ENCODE measurements at places on chromosomes 5 and 9.

DNA sequence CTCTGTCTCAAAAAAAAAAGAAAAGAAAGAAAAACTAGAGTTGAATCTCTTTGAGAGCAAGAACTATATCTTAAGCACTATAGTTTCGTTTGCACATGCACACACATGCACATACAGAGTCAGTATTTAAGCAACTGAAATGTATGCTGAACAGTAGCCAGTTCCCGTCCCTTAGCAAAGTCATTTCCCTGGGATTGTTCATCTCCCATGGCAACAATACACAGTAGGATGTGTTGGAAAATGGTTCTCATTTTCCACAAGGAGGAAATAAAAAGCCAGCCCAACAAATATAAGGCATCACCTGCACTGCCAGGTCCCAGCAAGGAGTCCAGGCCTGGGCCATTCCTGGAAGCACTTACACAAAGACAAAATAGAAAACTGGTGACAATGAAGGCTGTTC lies 4.2 kb upstream of the ZNF346 start:
- DNase-seq: no peak

DNA sequence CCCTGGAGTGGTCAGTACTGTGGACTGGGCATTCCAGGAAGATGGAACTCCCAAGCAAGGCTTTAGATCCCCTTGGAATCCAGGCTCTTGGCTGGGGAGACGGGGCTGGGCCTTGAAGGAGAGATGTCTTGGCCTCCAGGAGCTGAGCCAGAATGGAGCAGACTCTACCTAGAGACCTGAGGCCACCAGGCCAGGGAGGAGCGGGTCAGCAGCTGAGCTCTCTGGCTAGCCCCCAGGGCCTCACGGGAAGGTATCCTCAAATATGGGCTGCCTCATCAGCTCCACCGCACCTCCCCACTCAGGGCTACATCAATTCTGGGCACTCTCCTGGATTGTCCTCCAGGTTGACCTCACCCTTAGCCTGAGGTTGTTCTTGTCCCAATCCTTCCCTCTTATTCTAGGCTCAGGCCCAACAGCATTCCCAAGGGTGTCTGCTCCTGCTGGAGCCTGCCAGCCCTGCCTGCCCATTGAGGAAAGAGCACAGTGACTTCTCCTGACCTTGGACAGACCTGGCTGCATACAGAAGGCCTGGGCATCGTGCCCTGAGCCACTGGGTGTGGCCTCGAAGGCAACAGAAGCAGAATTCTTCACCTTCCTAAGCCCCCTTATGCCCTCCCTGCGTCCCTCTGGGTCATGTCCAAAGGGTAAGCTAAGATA lies 3.0 kb upstream of the PDLIM4 start:
- DNase-seq: no peak

DNA sequence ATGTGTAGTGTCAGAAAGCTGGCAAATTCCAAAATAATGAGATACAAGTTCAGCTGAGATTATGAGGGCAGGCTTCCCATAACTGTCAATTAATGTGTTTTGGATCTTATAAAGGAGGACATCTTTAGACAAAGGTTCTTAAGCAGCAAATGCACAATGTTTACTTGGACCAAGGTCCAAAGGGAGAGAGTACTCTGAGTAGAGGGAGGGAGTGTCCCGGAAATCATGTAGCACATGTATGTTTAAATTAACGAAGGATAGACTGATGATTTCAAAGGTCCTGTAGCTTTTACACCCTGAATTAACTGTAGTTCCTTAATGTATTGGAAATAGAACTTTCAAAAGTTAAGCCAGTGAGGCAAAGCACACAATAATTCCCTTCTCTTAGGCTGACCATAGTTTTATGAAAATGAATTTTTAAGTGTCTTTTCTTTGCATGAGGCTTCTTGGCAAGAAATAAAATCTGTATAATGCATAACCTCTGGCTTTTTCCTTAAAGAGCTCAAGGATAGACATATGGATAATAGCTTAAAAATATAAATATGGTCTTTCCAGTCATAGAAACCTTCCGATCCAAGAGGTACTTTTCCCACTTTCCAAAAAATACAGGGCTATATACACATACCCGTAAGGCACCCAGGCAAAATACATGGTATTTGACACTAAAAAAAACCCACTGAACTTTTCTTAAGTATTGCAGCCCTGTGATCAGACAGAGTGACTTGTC lies 93.0 kb downstream of the PCSK5 start:
- DNase-seq: no peak

DNA sequence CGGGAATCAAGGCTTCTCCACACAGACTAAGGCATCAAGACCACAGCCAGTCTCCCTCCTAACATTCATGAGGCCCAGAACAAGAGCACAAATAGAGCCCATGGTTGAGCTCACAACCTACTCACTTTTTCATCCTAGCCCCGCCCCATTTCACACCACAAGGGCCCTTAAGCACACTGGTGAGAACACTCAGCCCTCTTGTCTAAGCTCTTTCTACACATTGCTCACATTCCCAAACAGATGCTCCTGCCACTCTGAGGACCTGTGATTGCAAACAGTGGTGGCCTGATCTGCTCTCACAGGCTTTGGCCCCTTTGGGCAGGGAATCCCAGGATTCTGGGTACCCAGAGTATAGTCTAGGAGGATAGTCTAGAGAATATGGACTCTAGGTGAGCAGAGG lies 54.0 kb downstream of the FEM1C start:
- no peak for DNase-seq

GRCh38 chr9:24572406-24572805 lies 26.7 kb upstream of the IZUMO3 start:
- no peak for DNase-seq

DNA sequence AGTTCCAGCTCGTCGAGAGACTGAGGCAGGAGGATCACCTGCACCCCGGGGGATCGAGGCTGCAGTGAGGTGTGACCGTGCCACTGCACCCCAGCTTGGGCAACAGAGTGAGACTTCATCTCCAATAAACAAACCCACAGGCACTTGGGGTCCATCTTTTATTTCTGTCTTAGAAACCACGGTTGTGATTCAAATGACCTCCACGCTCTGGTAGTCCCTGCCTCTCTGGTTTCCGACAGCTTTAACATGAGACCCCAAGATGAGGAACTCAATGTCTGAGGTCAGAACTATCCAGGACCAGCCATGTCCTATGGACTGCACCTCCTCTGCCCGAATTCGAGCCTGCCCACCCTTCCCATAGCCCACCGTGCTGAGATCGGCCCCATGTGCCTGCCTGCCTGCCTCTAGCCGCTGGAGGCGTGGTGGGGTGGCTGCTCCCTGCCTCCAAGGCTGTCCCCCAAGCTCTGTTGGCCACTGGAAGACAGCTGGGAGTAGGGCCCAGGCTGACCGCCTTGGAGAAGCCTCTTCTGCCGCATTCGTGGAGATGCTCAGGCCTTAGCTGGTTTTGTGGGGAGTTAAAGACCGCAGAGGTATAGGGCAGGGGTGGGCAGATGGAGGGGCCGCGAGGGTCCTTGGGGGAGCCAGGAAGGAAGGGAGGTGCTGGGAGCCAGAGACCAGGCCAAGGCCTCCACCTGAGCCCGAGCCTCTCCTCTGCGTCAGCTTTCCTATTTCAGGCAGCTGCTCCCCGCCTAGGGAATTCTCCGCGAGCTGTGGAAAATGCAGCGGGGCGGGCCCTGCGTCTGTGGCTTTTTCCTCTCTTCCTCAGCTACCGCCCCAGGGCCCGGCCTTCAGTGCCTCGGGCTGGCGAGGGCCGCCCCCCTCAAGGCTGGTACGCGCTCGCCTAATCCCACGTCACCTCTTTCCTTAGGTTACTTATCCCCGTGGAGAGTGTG lies 6.9 kb upstream of the WDR5 start:
- DNase-seq: no peak

- no peak for DNase-seq
Measured at GRCh38 chr5:110517396-110517795, 209.1 kb downstream of the TMEM232 start.

GRCh38 chr9:112530751-112531205 lies 44.2 kb downstream of the KIAA1958 start:
- no peak for DNase-seq

DNA sequence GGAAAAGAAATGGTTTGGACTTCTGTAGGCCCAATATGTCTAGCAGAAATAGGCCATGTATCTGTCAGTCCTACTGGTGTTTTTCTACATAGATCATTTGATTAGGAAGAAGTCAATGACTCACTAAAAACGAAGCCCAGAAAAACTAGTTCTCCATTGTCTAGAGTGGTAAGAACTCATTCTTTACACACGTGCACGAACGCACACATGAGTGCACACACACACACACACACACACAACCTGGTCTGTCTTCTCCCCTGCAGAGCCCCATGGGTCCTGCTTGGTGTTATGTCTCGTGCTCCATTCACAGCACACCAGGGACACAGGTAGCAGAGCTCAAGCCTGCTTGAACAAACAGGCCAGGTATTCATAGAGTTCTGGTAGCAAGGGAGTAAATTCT lies 14.9 kb upstream of the FCN1 start:
- DNase-seq: no peak

DNA sequence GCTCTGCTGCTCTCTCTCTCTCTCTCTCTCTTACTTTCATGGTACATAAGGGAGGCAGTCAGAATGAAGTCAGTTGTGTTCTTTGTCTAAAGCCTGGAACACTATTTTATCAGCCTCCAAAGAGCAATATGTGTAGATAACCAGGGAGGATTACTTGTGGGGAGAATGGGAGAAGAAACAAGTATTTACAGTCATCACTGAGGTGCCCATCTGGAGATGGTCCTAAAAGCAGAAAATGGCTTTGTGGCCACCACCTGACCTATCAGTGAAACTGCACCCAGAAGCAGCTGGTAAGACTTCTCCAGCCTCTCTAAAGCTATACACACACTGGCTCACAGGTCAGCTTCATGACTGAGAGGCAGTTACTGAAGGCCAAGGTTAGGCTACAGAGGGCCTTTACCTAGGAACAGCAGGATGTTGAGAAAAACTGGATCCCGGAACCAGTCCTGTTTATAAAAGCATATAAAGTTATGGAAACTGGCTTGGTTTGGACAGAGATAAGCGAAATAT lies 75.1 kb downstream of the MRPS27 start:
- peak; percentile 16 for DNase-seq

DNA sequence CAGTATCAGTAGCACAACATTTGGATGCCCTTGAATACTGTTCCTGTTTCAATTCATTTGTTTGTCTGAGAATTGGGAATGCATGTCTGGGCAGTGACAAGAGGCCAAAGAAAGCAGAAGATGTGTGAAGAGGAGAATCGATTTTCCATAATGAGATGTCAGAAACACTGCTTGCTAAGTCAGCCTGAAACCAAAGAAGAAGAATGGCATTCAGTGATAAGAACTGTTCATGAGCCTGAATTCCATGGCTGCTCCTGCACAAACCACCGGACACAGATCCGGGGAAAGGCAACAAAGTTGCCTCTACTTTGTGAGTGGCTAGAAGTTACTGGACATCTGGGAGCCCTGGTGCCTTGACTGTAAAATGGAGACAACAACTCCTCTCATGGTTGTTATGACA lies 207.2 kb upstream of the RASEF start:
- DNase-seq: no peak

- DNase-seq: peak; percentile 32
Measured at GRCh38 chr5:44546286-44546685, 157.1 kb upstream of the FGF10 start.
